ENCODE measurements at places on chromosomes 2 and 18.
A peak's percentile ranks its signal among the peaks of the same experiment; 100 is the strongest.

DNA sequence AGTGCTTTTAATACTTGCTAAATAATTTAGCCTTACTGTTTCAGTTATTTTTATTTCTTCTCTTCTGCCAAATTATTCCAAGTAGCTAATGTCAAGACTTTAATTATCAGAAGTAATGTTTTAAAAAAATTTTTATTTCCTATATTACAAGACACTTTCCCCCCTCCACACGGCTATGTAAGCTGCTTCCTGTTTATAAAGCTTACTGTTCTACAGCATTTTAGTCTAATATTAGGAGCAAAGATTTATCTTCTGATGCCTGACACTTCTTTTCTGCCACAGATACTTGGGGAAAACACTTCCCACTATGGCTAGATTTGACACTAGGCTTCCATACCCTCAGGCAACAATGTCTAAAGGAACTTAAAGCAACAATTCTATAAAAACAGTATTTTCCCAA lies 62.3 kb downstream of the ROCK1 start:
- DNase-seq: no peak

DNA sequence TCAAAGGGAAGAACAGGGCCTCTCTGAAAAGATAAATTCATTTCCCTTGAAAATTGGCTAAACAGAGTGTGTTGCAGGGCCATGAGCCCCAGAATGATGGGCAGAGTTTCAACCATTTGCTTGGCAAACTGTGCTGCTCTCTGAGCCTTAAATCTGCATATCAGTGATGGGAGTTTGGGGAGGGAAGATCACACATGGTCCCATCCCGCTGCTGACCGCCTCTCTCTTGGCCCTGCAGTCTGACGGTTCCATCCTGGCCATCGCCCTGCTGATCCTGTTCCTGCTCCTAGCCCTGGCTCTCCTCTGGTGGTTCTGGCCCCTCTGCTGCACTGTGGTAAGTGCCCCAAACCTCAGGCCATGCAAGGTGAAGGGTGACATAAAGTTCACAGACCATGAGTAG lies 139.0 kb downstream of the ANTXR1 start:
- DNase-seq: no peak

GRCh38 chr2:203673933-203674332 lies 32.5 kb upstream of the CD28 start:
- DNase-seq: no peak

- no peak for DNase-seq
Observed at GRCh38 chr2:44934038-44934982, 7.2 kb upstream of the SIX3 start.

GRCh38 chr18:77067291-77068061 lies 65.1 kb downstream of the MBP start:
- peak; percentile 91 for DNase-seq

DNA sequence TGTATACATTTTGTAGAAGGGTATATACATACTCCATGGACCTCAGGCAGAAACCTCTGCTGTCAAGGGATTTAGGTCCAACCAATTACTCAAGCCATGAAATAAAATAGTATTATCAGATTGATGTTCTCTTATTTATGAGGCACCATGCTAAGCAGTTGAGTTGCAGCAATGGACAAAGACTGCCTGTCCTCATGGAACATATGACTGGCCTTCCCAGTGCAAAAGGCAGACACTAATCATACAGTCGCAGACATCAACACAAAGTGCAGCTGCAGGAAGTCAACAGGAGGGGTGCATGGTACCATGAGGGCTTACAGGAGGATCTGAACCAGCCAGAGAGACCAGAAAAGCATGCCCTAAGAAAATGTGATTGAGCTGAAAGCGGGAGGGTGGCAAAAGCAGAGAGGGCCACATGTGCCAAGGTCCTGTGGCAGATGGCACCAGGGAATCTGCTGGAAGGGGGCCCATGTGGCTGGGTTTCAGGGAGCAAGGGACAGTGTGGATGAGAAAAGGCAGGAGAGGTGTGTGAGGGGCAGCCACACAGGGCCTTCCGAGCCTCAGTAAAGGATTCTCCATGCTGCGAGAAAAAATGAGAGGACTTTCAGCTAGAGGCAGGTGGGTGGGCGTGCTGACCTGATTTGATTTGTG lies 61.4 kb upstream of the RNF152 start:
- no peak for DNase-seq

DNA sequence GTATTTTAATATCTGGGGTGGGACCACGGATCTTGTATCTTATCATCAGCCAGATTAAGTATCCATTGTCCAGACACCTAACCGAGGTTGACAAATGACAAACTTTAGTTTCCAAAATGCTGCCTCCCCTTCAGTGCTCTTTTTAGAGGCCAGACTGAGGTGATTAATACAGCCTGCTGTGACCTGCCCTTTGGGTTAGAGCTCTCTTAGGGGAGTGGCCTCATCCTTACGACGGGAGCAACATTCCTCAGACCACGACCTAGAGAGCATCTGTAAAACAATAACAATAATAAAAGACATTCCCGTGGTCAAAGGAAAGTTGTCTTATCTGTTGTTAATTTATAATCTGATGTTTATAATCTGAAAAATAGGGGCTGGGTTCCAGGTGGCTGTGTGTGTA lies 405.3 kb downstream of the LPIN1 start:
- no peak for DNase-seq

- no peak for DNase-seq
Observed at GRCh38 chr2:74530239-74531187, 780 bp downstream of the HTRA2 start.

DNA sequence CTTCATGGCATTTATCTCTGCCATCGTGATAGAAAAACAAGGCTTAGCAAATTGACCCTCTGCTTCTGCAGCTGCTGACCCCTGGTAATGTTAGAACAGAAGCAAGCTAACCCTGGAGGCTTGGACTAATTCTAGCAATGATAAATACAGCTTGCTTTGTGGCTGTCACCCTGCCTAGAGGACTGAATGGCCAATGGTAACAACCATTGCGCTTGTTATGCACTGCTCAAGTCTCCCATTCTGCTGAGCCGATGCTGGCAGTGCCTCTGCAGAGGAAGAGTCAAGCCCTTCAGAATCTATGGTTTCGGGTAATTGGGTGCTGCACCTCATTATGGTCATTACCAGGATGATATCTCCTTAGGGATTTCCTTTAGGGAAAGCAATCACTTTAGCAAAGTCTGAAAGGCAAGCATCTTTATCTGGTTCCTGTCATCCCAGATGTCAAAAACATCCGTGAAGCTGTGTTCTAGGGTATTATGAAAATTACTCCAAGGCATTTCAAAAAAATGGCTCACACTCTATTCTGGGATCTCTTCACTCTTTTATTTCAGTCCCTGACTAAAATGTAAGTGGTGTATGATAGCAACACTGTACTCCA lies 186.8 kb upstream of the DLGAP1 start:
- DNase-seq: no peak

GRCh38 chr2:38704664-38705063 lies 38.8 kb downstream of the GALM start:
- no peak for DNase-seq

DNA sequence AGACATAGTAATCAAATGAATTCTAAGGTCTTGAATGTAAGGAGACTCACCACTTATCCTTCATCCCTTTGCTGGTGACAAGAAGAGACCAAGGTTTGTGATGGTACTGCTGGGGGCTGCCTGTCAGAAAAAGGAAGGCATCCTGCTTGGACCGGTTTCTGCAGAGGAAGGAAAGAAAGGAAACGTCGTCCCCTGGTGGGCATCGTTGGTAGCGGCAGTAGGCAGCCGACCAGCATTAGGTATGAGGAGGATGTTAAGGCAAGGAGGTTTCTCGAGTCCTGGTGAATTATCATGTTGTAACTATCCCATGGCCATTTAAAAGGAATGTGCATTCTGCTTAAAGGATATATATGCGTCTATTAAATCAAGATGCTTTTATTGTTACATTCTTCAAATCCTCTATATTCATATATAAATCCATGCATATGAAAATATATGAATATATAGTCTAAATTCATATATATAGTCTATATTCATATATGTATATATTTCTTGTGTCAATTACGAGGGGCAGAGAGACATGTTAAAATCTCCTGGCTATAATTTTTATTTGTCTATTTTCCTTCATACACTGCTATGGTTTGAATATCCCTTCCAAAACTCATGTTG lies 94.4 kb upstream of the TGFA start:
- peak; percentile 86 for DNase-seq

DNA sequence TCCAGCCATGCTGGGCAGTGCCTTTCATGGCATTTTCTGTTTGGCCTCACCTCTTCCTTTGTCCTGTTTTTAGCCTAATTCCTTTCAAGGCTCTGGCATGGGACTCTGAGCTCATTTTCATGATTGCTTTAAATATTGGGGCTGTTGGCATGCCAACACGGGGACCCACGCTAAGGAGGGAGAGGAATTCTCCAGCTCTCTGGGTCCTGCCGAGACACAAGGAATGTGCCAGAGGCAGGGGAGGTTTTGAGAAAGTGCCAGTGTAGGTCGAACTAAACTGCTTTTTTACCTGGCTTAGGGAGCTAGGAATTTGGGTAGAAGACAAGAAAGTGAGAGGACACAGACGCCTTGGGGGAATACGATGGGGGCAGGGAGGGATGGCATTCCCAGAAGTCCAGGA lies 42.3 kb downstream of the RPL37A start:
- no peak for DNase-seq

DNA sequence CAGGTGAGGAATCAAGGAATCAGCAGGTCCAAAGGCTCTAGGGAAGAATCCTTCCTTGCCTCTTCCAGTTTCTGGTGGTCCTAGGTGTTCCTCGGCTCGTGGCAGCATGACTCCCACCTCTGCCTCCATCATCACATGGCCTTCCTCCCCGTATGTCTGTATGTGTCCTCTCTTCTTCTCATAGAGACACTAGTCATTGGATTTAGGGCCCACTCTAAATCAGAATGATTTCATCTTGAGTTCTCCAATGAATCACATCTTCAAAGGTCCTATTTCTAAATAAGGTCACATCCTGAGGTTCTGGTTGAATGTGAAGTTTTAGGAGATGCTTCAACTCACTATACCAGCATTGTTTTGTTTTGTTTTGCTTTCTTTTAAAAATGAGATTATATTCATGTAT lies 11.1 kb upstream of the AGFG1 start:
- no peak for DNase-seq

DNA sequence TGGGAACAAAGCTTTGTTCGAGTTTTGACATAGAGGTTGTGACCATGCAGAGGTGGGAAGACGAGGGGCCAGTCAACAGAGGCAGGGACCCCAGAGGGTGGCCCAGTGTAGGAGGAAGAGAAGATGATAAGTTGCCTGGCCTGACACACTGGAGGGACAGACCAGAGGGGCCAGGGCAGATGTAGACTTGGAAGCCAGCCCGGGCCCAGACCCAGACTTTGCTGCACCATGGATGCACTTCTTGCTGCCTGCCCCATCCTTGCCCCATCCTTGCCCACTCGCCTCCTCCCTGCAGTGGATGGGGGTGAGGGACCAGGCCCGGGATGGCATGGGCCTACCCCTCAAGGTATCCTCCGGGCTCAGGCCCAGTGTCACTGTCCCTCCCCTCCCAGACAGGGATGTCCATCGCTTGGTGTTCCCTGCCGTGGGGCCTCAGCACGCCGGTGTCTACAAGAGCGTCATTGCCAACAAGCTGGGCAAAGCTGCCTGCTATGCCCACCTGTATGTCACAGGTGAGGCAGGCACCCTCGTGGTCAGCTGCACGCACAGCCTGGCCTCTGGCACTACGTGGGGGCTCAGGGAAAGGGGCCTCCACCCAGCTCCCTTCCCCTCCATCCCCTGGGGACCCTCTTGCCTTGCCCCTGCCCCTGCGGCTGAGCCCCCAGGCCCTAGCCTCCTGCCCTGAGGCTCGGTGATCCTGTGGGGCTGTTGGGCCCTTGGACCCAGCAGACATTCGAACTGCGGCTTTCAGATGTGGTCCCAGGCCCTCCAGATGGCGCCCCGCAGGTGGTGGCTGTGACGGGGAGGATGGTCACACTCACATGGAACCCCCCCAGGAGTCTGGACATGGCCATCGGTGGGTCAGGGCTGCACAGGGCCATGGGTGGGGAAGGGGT lies 27.0 kb upstream of the GMPPA start:
- DNase-seq: no peak

GRCh38 chr2:127551221-127551930 lies 15.9 kb downstream of the MYO7B start:
- no peak for DNase-seq

DNA sequence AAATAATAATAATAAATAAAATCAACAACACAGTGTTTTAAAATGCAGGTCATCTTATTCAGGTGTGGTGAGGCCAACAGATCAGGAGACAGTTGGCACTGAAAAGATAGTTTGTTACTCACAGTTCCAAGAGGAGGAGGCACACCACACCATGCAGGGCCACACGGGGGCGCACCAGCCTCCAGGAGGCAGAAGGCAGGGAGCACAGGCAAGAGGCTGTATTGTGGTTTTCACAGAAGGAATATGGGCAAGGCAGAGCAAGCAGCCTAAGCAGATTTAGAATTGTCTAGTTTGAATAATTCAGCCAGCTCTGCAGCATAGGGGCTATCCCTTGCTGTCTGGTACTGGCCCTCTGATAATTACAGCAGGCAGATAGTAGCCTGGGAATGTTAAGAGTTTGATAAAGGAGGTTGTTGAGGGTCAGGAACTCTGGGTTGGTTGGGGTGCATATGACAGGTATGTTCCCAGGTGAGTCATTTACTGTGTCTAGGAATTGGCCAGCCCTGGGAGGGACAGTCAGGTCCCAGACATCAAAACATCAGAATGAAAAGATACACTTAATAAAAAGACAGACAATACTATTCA lies 31.3 kb downstream of the KIAA2012 start:
- DNase-seq: peak; percentile 89

GRCh38 chr2:108219688-108220087 lies 20.1 kb upstream of the SULT1C3 start:
- DNase-seq: no peak

DNA sequence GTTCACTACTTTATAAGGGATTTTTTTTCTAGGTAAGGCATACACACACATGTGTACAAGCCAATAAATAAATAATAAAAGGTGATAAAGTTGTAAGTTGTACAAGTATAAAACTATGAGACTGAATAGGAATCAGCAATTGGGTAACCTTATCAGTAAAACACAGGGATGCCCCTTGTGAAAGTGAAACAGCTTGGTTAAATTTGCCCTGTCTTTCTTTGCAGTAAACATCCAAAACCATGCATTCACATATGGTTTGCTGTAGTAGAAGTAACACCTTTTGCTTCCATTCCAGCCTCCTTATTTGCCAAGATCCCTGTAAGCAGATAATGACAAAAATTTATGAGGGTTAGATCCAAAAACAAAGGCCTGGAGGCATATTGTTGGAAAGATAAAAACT lies 44.3 kb upstream of the NEUROD1 start:
- DNase-seq: no peak

DNA sequence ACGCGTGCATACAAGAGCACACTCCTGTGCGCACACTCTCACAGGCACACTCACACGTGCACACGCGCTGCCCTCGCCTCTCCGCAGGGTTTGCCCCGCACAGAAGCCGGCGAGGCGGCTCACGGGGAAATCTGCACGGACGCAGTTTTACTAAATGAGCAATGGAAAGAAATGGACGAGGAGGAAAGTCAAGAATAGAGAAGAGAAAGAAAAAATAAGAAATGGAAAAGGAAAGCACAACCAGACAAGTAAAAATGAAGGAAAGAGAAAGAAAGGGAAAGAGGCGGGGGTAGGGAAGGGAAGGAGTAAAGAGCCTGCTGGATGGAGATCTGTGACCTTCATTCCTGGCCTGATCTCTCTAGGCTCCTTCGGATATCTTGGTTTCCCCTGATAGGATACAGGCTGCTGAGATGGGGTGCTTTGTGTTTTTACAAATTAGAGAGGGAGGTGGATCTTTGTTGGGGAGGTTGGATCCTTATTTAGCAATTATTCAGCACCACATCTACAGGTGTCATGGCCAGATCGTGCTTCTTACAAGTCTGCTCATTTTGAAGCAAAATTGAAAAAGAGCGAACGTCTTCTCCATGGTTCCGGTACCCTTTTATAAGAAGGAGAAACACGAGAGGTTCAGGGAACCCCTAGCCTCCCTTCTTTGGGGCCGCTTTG lies 693 bp upstream of the LRP2 start:
- DNase-seq: no peak

All from Calu3 (cell line).